NCI-H1930 (cell line): ENCODE measurements at places on chromosomes 7 and 10.

DNA sequence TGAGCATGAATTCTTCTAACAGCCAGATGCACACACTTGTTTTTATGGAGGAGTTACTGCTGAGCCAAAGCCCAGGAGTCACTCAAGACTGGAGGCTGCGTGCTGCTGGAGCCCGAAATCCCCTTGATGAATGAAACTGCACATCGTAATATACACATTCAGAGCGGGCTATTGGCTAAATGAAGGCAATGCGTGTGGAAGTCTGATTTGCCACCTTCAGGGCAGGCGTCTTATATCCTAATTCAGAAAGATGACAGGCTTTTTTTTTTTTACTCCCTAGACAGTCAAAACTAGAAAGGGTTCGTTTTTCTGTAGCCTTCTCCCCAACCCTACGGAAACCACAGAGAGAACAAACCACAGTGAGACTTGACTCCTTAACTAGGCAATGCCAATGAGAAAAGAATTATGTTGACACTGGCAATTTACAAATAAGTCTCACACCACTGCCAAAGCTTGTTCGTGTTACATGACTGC lies 227.2 kb upstream of the KLF14 start:
- DNase-seq: no peak

GRCh38 chr7:130904792-130905191 lies 170.8 kb upstream of the KLF14 start:
- DNase-seq: no peak

GRCh38 chr7:154858836-154859537 lies 143.9 kb downstream of the PAXIP1 start:
- DNase-seq: no peak

DNA sequence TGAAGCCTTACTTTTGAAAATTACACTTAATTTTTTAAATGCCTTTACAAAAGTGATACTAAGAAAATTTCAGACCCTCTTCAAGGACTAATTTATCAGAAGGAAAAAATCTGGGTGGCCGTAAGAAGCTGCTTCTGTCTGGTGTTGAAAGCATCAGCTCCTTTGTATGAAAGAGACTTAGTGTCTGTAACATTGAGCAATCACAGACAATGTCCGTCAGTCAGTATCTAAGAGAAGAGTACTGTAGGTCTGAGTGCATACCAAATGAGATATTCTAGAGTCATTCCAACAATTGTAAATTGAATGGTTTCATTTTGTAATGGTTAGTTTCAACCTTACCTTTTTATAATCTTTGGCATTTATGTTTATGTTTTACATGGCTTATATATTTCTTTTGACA lies 11.1 kb upstream of the MDFIC start:
- no peak for DNase-seq

DNA sequence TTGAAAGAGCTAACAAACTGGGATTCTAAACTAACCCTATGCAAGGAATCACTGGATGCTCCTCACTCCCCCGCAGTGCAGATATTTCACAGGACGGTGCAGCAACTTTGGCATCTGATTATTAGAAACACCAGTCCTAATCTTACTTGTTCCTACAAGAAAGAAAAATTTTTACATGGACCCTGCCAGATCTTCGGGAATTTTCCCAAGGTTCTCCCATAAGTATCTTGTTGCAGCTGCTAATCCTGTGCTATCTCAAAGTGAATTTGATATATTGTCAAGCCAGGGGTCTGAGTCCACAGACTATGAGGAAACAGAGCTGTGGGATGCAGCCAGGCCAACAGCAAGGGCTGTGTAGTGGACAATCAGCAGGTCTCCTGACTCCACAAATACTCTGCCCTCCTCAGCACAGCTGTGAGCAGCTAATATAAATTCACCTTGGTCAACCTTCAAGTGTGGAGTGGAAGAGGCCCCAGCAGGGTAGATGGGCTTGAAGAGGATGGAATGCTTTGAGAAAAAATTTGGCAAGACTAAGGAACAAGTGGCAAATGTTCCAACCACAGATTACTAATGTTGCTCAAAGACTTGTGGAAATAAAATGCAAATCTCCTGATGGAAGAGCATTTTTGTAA lies 25.6 kb downstream of the VSTM4 start:
- DNase-seq: no peak

GRCh38 chr10:43689007-43689491 lies 40.4 kb upstream of the ZNF32 start:
- DNase-seq: no peak

- no peak for DNase-seq
Measured at GRCh38 chr7:128021366-128021765, 9.9 kb downstream of the LRRC4 start.

DNA sequence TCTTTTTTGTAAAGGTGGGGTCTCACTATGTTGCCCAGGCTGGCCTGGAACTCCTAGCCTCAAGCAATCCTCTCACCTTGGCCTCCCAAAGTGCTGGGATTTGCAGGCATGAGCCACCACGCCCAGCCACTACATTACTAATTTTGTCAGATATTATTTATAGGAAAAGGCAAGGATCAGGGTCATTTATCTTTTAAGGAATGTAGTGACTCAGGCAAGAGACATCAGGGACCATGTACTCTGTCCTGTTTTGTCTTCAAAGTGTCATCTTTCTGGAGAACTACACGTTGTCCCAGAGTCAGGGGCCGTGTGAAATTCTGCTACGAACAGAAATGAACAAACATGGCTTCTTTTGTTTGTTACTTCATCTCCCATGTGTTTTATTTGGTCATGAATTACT lies 105.3 kb downstream of the NPTX2 start:
- no peak for DNase-seq

DNA sequence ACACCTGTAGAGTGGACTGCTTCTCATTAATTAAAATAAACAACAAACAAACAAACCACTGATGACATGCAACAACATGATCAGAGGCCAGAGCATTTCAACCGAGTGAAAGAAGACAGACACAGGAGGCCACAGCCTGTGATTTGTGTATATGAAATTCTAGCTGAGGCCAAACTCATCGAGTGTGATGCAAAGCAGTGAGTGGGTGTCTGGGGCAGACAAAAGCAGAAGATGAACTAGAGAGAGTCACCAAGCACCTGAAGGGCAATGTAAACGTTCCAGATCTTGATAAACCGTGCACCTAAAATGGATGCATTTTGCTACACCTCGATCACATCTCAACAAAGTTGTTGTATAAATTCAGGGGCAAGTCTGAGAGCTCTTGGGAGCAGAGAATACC lies 108.4 kb downstream of the KLF6 start:
- DNase-seq: no peak

DNA sequence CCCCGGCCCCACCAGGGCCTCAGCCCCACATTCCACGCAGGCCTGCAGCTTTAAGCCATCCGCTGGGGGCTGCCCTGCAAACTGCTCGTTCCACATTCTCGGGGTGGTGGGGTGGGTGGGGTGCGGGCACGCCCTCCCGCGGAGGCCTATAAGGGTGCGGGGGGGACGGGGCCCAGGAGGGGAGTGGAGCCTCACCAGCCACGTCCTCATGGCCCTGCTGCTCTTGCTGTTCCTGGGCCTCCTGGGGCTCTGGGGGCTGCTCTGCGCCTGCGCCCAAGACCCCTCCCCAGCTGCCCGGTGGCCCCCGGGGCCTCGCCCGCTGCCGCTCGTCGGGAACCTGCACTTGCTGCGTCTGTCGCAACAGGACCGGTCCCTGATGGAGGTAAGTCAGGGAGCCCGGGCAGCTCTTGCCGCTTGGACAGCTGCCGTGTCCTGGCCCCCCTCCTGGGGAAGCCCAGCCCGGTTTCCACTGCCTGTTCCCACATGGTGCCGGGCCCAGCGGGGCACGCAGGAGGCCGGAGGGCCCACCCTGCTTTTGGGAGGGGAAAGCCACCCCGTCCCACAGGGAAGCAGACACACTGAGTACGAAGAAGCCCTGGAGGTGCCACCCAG lies at the start of gene CYP2W1:
CYP2W1 (plus strand) TSS at position 178 of the 612 bp plus-strand sequence; CDS start at position 209, 31 bp downstream.
- DNase-seq: no peak

DNA sequence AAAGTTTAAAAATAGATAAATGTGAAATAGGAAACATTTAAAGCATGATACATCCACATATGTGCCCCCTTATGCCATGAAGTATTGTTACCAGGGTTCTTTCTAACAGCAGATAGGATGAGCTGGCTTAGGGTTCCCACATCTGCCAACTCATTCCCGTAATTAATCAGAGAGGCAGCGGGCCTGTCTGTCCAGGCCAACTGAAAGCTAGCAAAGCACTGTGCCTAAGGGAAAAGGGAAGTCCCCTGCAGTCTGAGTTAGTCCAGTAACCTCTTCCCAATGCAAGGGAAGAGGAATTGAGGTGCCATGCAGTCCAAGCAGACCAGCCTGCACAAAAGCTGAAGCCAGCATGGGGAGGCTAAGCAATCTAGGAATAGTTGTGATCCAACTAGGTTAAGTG lies 18.3 kb upstream of the ZC3HAV1L start:
- DNase-seq: no peak

DNA sequence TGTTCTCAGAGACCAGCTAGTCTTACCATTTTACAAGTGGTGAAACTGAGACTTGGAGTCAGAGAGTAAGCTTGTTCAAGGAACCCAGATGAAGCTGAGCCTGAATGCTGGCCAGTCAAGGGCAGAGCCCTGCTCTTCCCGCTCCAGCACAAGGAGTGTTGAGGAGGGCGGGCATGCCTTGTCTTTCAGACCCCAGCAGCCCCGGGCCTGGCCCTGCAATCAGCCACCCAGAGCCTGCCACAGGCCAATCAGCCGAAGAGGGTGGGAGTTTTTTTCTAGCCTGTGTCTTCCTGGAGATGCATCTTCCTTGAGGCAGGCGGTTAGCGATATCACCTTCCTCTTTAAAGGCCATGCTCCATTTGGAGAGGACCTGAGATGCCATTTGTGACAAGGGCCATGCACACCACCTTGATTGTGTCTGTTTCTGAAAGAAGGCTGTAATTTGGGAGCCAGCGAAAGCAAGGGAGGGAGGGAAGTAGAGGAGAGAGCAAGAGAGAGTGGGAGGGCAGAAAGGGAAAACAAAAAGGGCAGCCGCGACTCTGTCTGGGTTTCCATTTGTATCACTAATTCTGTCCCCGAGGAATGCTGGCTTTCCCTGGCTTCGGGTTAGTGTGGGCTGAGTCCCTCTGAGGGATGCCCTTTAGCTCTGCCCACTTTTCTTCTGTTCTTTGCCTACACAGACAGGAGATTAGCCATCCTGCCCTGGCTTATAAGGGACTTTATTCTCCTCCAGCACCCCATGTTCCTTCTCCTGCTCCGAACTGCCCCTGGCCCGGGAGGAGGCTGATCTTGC lies 8.0 kb downstream of the CDH23 start:
- no peak for DNase-seq

DNA sequence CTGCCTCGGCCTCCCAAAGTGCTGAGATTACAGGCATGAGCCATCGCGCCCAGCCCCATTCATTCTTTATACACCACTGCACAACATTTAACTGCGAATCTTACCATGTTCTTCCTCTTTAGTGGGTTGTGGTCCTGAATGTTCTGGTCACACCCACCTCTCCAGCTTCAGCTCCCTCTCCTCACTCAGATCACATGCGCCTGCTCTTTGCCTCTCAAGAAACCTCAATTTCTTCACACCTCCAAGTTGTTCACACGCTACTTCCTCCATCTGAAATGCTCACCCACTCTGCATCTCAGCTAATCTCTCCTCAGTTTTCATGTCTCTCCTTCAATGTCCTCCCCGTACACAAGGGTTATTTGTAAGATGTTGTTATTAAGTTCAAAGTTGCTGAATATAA lies 2.4 kb upstream of the PRR15 start:
- no peak for DNase-seq

- DNase-seq: no peak
Measured at GRCh38 chr10:8416192-8416701, 361.8 kb downstream of the GATA3 start.

DNA sequence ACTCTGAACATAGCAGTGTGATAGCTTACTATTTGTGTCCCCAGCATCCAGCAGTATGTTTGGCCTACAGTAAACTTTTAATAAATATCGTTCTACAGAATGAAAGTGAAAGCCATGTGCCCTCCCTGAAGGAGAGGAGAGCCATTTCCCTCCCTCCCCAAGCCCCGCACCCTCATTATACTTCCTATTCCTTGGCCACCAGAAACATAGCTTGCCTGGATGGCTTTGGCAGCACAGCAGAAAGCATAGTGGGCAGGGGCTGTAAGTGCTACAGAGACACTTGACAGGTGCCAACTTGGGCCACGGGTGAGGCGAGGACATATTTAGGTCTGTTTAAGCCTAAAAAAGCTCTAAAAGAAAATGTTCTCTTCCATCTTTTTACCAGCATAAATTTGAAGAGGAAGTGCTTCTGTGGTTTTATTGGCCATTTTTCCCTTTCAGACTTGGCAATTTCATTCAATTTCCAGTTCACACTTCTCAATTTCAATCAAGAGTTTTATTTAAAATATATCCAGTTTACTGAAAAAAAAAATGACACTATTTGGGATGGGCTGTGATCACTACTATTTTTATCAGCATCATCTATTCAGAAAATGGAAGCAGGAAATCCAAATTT lies 12.7 kb downstream of the HHEX start:
- no peak for DNase-seq
